ENCODE measurements at places on chromosomes 11 and 22. TPM values are rescaled to one million over a fixed set of nuclear protein-coding genes. Genes with fewer than 3 reads are reported as not detected.

- H3K36me3 ChIP-seq = no peaks in the 10 kb centered on the region
- DNase-seq = no peak
- no peaks in the 10 kb centered on the region for H3K4me1 ChIP-seq
- H3K4me3 ChIP-seq = no peak overlapping the region
- no peaks in the 10 kb centered on the region for H3K27me3 ChIP-seq
Observed at GRCh38 chr11:94058630-94059029, 37.5 kb downstream of the HEPHL1 start.

- H3K4me3 ChIP-seq = no peak overlapping the region
- no peak overlapping the region for H3K27ac ChIP-seq
- no peaks in the 10 kb centered on the region for H3K27me3 ChIP-seq
- H3K36me3 ChIP-seq = no peaks in the 10 kb centered on the region
- no peak for DNase-seq
Observed at GRCh38 chr11:69353696-69354544, 60.0 kb downstream of the MYEOV start.

DNA sequence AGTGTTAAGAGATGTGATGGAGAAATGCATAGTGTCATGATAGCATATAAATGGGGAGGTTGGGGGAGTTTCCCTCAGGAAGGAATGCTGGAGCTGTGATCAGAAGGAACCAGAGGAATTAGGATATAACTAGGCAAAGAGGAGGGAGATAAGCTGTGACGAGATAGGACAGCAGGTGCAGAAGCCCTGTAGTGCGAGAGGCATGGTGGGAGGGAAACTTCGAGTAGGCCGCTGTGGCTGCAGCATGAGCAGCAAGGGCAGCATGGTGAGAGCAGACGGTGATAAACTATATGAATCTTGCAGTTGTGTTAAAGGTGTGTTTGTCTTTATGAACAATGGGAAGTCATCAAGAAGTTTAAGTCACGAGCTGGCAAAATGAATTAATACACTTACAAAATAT is 109.9 kb downstream of the EMSY start:
- no peaks in the 10 kb centered on the region for H3K27me3 ChIP-seq
- H3K36me3 ChIP-seq = no peaks in the 10 kb centered on the region
- H3K27ac ChIP-seq = no peak overlapping the region
- DNase-seq = no peak

Gene CEP164
- 27.9 TPM for total RNA-seq
